ENCODE measurements at places on chromosomes 5 and 9.
A peak's percentile ranks its signal among the peaks of the same experiment; 100 is the strongest.

GRCh38 chr5:14491015-14491915 is 90.3 kb upstream of the OTULINL start:
- DNase-seq, result peak; percentile 41

DNA sequence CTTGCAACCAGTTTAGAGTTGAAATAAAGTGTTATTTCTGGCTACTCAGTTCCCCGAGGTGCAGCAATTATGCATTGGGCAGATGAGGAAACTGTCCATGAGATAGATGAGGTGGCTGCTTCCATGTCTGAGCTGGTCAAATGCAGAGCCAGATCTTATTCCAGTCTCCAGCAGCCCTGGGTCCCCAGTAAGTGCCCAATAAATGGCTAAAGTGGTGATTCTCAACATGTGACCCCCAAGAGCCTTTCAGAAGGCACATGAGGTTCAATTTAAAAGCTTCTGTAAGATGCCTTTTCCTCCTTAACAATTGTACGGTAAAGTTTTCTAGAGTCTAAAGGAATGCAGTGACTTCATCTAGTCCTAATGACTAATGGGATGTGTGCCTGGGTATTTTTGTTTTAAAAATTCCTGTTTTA is 17.5 kb downstream of the ATOX1 start:
- peak; percentile 84 for DNase-seq

GRCh38 chr5:91754990-91755389 is 371.9 kb upstream of the ARRDC3 start:
- DNase-seq, result no peak

DNA sequence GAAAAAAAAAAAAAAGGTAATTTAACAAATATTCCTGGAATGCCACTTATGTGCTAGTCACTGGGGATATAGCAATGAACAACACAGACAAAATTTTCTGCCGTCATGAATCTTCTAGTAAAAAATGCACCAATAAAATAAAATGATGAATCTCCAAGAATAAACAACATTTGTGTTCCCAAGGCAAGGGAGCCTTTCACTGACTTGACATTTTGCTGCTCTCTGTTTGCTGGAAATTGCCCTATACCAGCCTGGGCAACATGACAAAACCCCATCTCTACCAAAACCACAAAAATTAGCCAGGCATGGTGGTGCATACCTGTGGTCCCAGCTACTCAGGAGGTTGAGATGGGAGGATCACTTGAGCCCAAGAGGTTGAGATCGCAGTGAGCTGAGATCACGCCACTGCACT is 64.5 kb upstream of the ERBIN start:
- DNase-seq, result peak; percentile 99

DNA sequence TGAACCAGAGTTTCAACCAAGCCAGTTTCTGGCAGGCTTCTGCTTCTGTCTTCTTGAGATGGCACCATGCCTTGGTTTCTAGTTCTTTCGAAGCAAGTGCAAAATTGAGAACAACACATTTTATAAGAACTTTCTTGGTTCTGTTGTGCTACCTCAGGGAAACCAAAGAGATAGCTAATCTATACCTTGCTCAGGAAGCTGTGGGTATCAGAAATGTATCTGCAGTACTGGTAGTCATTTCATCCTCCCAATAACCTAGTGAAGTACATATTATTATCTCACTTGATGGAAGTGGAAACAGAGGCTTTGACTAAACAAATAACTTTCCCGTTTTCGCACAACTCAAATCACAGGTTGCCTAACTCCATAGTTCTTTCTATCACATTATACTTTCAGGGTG is 246.6 kb downstream of the ENC1 start:
- no peak for DNase-seq

DNA sequence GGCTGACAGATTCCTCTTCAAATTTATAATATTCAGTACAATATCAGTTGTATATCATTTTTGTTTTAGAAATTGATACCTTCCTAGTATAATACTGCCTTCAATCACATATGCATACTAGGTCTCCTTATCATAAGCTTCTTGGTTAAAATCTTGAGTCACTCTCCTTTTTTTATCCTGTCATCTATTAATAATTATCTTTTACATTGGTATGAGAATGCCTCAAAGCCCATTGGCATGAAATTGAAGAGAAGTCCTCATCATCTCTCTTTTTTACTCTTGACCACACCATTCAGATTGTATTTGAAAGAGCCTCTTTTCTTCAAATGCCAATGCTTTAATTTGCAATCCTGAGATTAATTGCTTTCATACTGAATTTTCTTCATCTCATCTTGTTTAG is 810.3 kb downstream of the BRINP1 start:
- DNase-seq, result no peak

- no peak for DNase-seq
Observed at GRCh38 chr5:124960266-124960665, 213.8 kb upstream of the ZNF608 start.

- DNase-seq, result no peak
Observed at GRCh38 chr9:125541840-125542243, 165.2 kb downstream of the MAPKAP1 start.

GRCh38 chr5:104178829-104179456 is 616.4 kb upstream of the NUDT12 start:
- DNase-seq, result peak; percentile 50

- no peak for DNase-seq
Observed at GRCh38 chr5:11300736-11301135, 539.7 kb upstream of the DAP start.

DNA sequence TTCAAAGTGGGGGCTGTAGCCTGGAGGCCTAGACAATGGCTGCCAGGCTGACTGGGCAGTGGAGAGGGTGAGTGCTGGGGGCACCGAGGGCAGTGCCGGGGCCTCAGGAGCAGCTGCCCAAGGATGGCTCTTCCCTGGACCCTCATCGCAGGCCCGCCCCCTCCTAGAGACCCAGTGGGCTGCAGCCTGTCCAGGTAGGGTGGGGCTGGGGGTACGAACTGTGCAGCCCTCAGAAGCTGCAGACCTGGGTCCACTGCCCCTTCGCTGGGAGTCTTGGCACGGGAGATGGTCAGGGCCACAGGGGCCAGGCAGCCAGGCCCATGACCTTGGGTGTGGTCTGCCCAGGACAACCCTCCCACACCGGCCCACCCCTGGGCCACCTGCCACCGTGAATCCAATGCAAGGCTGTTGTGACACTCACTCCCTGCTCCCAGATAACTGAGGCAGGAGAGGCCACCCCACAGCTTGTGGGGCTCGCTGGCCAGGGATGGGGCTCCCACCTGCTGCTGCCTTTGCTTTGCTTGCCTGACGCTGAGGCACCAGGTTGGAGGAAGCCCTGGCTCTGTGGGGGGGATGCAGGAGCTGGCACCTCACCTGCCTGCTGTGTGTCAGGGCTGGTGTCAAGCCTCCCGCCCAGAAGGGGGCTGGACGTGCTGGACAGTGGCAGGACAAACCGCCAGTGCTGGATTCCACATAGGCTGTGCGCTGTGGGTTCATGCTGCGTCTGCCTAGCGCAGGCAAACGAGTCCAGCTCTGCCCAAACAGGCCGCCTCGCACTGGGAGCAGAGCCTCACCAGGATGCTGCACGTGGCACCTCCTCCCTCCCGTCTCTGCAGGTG is 23.1 kb upstream of the SLC9A3 start:
- no peak for DNase-seq

- no peak for DNase-seq
Observed at GRCh38 chr9:95724253-95724991, 151.1 kb upstream of the ERCC6L2 start.

GRCh38 chr9:89781838-89782540 is 177.2 kb downstream of the GADD45G start:
- no peak for DNase-seq

DNA sequence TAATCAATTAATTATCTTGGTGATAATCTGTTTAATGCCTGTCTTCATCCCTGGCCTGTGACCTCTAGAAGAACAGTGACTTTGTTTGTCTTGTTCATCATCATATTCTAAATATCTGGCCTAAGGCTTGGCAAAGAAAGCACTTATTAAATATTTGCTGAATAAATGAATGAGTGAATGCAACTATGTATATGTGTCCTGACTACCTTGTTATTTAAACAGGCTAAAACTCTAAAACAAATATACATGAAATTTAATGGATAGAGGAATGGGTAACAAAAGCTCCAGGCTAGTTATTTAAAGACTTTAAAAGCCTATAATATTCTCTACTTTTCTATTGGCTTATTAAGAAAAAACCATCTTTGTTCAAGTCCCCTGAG is 91.7 kb upstream of the CER1 start:
- DNase-seq, result no peak

DNA sequence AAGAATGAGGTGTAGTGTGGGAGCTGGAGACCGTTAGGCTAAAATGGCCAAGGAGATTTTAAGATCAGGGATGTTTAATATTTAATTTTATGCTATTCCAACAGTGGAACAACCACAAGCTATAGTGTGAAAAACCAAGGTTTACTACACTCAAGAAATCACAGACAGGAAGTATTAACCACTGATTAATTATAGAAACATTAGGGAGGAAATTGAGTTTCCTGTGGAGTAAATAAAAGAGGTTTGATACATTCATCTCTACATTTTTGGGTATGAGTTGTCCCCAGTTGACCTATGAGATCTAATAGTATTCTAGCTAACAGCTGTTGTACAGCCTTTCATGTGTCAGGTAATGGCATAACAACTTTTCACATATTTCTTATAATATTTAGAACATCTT is 103.7 kb upstream of the MPDZ start:
- no peak for DNase-seq

DNA sequence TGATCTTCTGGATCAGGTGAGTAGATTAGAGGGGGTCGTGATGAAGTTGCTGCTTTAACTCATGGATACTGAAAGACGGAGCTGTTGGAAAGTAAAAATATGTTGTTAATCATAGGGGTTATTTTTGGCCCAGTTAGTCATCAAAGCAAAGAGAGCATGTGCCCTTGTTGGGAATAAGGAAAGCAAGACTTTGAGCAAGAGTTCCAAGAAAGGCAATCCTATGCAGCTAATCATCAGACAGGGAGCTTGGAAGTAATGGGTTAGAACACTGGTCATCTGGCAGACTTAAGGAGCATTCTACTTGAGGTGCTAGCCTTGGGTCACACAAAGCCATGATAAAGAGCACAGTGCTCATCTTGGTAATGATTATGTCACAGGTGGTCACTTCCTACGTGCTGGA is 18.3 kb downstream of the ASPN start:
- peak; percentile 83 for DNase-seq

Measured in EL (cell line).